Calu3 (cell line): ENCODE measurements at places on chromosomes 12 and 14. TPM values are rescaled to one million over a fixed set of nuclear protein-coding genes. Genes with fewer than 3 reads are reported as not detected.

Gene FIGNL2
- total RNA-seq: not detected in 2 replicates

Gene TDG
- 33.5 and 35.3 TPM in 2 replicates for total RNA-seq

Gene OR4L1
- total RNA-seq: not detected in 2 replicates

Gene PTGDR
- not detected in 2 replicates for total RNA-seq

Gene BMP4
- 23.0 and 24.8 TPM in 2 replicates for total RNA-seq

Gene TPH2
- 0.38 and 0.54 TPM in 2 replicates for total RNA-seq

Gene PTPRO
- 0.24 TPM in 1 of 2 replicates, not detected in the other for total RNA-seq

Gene OR4E2
- not detected in 2 replicates for total RNA-seq

Gene EML5
- 0.52 and 0.78 TPM in 2 replicates for total RNA-seq
